Stimulated activated CD4-positive, alpha-beta T cell treated with anti-CD3 and anti-CD28 coated beads, Interleukin-12 subunit alpha, Interleukin-12 subunit beta, amount 100 ng/mL, for 4 hours (primary cell): ENCODE measurements at places on chromosomes 5 and 9.

GRCh38 chr9:125513668-125514413 lies 193.2 kb downstream of the MAPKAP1 start:
- DNase-seq: no peak

DNA sequence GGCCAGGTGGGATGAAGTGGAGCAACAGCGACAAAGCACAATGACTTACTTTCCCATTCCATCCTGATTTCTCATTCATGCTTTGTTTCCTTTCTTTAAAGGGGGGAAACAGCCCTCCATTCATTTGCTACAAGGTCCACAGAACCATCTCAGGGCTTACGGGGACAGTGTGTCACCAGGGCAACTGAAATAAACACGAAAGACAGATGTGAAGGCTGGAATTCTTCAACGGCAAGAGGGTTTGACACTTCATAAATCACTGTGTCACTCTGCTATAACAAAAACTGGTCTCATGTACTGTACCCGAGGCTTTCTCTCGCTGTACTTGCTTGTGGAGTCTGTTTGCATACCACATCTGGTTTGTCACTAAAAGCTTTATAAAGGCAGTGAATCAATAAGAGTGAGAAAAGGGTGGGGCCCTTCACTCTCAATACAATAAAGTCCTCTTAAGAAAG lies 150.8 kb downstream of the EFNA5 start:
- no peak for DNase-seq

DNA sequence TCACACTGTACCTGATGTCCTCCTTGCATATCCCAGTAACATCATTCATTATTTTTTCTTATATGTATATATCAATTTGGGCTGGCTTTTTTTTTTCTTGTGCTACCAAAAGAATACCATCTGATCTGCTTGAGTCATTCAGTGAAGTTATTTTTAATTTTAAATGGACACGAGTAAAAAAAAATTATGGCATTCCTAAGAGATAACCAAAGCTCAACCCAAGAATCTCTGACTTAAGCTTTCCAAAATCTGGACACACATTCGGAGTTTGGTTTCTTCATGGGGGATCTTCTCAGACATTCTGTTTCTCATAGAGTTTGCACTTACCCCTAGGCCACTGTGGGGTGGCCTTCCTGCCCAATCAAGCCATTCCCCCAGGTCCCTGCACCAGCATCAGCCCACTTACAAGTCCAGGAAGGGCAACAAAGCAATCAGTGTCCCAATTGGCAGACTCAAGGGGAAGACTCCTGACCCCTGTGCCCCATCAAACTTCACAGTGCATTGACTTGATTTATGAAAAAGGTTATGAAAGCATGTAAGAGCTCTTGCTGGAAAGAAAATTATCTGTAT lies 49.2 kb upstream of the SPDL1 start:
- no peak for DNase-seq

DNA sequence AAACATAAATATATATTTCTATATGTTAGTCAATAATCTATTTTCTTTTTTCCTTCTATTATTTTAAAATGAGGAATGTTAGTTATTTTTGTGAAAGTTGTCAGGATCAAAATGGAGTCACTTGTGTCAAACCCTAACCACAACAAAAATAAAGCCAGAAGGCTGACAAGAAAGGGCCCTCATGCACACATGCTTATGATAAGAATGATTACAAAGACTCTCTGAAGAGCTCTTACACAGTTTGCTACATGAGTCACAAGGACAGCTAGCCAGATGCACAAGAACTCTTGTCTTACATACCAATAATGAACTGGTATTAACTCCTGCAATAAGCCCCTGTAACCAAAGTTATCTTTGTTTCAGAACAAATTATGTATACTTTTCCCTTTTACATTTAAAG lies 64.7 kb downstream of the GGTA1 start:
- no peak for DNase-seq

DNA sequence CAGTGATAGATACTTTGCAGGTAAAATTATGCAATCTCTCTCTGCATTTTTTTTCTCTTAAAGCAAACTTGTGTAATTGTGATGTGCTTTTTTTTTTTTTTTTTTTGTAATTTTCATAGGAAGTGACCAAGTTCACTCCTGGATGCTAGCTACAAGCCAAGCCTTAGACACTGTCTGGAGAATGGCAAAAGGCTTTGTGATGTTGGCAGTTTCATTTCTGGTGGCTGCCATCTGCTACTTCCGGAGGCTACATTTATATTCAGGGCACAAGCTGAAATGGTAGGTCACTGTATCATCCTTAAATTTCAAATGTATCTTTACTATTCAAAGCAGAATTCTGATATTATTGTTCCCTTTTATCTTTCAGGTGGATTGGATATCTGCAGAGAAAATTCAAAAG lies 19.3 kb downstream of the OTULINL start:
- DNase-seq: no peak
